ENCODE measurements at places on chromosomes 6 and 20.

GRCh38 chr6:24052590-24052961 lies 73.4 kb upstream of the NRSN1 start:
- DNase-seq: no peak

DNA sequence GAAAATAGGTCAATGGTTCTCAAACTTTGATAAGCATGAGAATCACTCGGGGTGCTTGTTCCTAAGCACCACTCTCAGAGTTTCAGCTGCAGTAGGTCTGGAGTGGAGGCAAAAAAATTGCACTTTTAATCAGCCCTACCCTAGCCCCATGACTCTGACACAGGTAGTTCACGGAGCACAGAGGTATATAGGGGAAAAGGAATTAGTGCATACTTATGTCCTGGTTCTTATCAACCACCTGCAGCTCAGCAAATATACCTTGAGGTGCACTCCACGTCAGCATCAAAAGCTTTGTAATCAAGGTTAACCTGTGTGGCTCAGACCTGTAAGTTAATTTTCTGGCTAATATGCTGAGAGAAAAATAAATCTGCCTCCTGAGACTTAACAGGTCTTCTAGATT lies 138.8 kb upstream of the HMGN3 start:
- DNase-seq: no peak

GRCh38 chr6:52577778-52578463 lies 1.1 kb upstream of the TRAM2 start:
- no peak for DNase-seq

DNA sequence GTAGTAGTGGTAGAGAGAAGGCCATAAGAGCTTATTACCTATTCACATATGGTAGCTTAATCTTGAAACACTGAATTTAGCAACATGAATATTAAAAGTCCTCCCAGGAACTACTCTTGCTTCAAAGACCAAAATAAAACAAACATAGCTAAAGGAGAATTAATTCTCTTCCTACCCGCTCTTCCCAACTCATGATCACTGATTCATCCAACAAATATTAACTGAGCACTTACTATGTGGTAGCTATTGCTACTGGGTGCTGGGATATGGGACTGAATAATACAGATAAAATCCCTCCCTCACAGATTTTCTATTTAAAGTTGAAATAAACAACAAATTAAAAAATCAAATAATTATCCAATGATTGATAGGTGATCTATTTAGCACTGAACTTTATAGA lies 287.1 kb downstream of the BTBD9 start:
- DNase-seq: no peak

GRCh38 chr6:122140031-122140430 lies 259.4 kb upstream of the HSF2 start:
- DNase-seq: no peak

- DNase-seq: no peak
Measured at GRCh38 chr6:123986938-123987337, 183.3 kb downstream of the NKAIN2 start.

- DNase-seq: no peak
Measured at GRCh38 chr6:124741341-124741740, 220.9 kb upstream of the RNF217 start.

DNA sequence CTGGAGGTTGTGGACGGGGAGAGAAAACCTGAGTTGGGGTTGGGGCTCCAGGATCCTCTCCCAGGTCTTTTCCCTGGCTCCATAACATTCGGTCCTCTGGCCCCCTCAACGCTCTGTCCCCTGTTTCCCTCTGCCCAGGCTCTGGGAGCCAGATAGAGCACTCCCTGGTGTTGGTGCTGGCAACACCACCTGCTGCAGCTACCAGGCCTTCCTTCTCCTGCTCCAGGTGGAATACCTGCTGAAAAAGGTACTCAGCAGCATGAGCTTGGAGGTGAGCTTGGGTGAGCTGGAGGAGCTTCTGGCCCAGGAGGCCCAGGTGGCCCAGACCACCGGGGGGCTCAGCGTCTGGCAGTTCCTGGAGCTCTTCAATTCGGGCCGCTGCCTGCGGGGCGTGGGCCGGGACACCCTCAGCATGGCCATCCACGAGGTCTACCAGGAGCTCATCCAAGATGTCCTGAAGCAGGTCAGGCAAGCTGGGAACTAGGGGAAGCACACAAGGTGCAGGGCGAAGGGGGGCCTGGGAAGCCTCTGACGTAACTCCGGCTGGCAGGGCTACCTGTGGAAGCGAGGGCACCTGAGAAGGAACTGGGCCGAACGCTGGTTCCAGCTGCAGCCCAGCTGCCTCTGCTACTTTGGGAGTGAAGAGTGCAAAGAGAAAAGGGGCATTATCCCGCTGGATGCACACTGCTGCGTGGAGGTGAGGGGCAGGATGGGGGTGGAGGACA lies 14.6 kb downstream of the DEF6 start:
- no peak for DNase-seq

DNA sequence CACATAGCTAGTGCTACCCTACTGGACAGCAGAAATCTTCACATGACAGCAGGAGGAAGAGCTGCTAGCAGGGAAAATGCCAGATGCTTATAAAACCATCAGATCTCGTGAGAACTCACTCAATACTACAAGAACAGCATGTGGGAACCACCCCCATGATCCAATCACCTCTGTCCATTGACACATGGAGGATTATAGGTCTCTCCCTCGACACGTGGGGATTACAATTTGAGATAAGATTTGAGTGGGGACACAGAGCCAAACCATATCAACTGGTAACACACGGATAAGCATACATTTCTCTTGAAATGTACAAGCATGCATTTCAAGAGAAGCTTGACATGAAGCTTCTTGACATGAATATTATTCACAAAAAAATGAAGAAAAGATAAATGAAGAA lies 64.1 kb downstream of the MMS22L start:
- no peak for DNase-seq

DNA sequence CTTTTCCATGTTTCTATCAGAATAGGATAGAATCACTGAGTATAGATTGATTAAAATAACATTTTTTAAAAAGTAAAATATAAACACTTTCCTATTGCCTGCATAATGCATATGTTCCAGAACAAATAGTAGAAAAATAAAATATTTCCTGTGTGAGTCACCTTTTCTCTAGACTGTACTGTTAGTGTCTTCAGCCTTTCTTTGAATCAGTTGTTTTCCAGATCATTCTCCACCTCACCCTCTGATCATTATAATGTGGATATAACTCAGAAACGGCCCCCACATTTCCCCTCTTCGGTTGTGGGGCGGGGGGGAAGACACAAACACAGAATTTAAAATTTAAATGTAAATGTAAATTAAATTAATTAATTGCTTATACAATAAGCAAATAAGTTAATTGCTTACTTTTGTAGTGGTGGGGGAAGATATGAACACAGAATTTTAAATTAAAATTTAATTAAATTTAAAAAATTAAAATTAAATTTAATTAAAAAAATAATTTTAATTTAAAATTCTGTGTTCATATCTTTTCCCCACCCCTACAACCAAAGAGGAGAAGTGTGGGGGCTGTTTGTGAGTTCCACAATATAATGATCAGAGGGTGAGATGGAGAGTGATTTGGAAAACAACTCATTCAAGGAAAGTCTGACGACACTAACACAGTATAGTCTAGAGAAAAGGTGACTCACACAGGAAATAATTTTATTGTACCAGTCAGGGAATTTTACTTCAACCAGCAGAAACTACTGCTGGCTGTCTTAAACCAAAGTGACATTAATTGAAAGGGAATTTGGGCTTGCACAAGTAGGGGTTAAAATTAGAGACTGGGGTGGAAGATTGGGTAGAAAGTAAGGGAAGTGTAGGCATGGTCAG lies 37.1 kb upstream of the PROKR2 start:
- no peak for DNase-seq

DNA sequence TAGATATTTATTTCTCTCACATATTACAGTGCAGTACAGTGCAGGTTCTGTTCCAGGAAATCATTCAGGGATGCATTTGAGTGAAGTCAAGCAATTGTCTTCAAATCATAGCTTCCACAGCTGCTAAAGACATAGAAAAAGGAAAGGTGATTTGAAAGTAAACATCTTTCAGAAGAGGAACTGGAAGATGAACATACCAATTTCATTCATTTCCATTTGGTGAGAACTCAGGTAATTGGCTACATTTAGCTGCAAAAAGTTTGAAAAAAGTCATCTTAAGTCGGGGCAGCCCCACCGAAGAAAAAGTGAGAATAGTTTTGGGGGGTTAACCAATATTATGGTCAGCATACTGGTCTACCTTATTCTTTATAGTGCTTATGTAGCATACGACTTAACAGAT lies 61.4 kb upstream of the IL20RA start:
- DNase-seq: no peak

All from WTC11 (cell line).